ENCODE measurements at places on chromosomes 5 and 9. TPM values are rescaled to one million over a fixed set of nuclear protein-coding genes. Genes with fewer than 3 reads are reported as not detected.

TEX48 gene
- total RNA-seq = not detected

PCDHA11 gene
- total RNA-seq = 0.12 TPM

TCOF1 gene
- total RNA-seq = 17.5 TPM

CAVIN4 gene
- total RNA-seq = 41.2 TPM

DNA sequence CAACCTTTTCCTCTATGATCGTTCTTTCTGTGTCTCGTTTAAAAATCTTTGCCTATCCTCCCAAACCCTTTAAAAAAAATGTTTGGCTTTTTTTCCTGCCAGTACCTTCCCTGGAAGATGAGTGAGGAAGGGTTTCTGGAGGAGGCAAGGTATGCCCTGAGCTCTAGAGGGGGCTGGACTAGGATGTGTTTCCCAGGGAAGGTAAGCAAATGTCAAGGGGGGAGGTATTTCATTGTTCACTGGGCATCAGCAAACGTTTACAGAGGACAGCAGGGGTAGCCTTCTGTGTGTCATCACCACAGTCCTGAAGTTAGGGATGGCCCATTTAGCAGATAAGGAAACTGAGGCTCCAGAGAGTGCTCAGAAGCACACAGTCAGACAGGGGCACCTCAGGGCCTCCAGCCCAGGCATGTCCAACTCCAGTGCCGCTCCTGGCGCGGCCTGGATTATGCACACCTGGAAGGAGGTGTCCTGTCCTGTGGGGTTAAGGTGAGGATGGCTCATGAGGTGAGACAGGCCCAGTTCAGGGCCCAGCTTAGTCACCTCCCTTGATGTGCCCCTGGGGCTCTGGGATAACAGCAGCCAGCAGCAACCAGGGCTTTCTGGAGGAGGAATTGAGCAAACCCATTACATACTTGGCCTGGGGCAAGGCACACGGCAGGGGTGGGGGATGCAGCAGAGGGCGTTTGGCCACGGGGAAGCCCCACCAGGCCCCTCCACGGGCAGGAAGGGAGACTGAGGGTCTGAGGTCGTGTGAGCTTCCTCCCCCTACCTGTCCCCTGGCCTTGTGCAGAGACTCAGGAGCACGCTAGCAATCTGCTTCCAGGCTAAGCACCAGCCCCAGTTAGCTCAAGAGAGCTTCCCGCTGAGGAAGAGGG is 100.3 kb upstream of the LMX1B start:
- DNase-seq = no peak
- peaks cover 5% of the 10 kb centered on the region for H3K27me3 ChIP-seq
- no peak overlapping the region for H3K27ac ChIP-seq
- no peak overlapping the region for H3K4me3 ChIP-seq
- no peaks in the 10 kb centered on the region for H3K36me3 ChIP-seq

DNA sequence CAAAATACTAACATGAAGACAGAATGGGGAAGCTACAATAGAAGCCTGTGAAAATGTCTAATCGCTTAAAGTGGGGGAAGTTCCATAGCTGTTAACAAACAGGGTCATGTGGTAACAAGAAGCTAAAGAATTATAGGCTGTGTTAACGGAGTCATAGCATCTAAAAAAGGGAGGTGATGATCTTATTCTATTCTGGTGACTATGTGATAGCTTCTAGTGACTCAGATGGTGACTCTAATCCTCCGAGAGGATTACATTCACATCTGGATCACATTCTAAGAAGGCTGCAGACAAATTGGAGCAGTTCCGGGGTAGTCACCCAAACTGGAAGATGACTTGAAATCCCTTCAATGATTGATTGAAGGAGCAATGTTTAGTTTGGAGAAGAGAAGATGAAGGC is 142.1 kb downstream of the LIFR start:
- no peak overlapping the region for H3K27ac ChIP-seq
- DNase-seq = no peak
- no peaks in the 10 kb centered on the region for H3K36me3 ChIP-seq
- H3K27me3 ChIP-seq = no peaks in the 10 kb centered on the region

DNA sequence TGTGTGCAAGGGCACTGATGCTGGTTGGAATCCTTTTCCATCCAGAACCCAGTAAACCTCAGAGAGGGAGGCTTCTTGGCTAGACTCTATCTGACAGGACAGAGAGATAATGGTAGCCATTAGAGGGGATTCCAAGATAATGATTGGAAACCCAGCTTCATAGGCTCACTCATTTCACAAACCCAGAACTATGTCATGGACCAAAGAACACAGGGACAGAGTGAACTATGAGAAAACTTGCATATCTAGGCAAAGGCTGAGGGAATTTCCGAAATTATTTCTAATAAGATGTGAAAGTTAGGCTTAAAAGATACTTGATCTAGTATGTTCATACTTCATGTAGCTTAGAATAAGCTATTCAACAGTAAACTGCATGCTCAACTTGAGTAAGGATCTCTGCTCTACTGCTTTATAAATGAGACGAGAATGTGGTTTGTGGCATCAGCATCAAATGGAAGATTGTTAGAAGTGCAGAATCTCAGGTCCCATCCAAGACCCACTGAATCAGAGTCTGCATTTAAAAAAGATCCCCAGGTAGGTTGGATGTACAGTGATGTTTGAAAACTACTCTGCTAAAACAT is 261.4 kb downstream of the DMRT2 start:
- no peak overlapping the region for H3K27ac ChIP-seq
- no peak overlapping the region for H3K4me3 ChIP-seq
- no peaks in the 10 kb centered on the region for H3K36me3 ChIP-seq
- no peaks in the 10 kb centered on the region for H3K27me3 ChIP-seq
- no peaks in the 10 kb centered on the region for H3K4me1 ChIP-seq

GRCh38 chr9:138014563-138014945 is 137.0 kb downstream of the CACNA1B start:
- no peaks in the 10 kb centered on the region for H3K36me3 ChIP-seq
- no peaks in the 10 kb centered on the region for H3K4me1 ChIP-seq
- no peak overlapping the region for H3K4me3 ChIP-seq
- DNase-seq = no peak
- no peak overlapping the region for H3K27ac ChIP-seq

- DNase-seq = no peak
- peaks cover 21% of the 10 kb centered on the region for H3K4me1 ChIP-seq
- H3K27ac ChIP-seq = no peak overlapping the region
- H3K27me3 ChIP-seq = peaks cover 5% of the 10 kb centered on the region
Observed at GRCh38 chr5:176614805-176615478, 5.0 kb upstream of the GPRIN1 start.

DNA sequence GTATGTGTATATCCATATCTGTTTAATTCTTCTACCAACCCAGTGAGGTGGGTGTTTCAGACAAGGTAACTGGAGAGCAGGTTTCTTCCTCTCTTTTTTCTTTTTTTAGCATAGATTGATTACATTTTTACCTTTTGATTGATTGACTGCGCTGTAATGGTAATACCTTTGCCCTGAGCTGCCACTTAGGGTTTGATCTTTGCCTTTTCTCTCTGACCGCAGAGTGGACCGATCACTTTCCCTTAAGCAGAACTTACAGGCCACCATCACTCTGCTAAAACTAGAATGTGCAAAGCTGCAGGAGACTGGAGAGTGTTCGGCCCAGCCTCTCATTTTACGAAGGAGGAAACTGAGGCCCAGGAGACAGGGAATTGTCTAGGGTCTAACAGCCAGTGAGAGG is 38.0 kb downstream of the RCL1 start:
- H3K4me3 ChIP-seq = no peak overlapping the region
- H3K4me1 ChIP-seq = no peaks in the 10 kb centered on the region
- H3K27me3 ChIP-seq = no peaks in the 10 kb centered on the region
